ENCODE measurements at places on chromosomes 5 and 9.

DNA sequence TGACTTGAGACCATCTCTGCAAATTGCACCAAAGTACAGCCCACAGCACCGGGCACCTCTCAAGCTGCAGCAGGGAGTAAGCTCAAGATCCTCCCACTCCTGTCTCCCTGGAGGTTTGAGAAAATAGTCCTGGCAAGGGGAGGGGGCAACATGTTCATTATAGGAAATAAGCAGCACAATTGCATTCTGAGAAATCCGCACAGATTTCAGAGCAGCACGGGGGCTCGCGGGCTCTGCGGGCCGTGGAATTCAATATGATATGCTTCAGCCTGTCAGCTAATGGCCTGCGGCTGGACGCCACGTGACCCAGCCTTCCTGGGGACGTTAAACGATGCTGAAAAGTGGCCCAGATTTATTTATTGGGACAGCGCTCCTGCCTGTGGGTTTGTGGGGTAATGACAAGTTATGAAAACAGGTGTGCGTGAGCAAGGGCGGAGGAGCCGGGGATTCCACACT lies 156.4 kb downstream of the DAB2IP start:
- DNase-seq, result no peak

DNA sequence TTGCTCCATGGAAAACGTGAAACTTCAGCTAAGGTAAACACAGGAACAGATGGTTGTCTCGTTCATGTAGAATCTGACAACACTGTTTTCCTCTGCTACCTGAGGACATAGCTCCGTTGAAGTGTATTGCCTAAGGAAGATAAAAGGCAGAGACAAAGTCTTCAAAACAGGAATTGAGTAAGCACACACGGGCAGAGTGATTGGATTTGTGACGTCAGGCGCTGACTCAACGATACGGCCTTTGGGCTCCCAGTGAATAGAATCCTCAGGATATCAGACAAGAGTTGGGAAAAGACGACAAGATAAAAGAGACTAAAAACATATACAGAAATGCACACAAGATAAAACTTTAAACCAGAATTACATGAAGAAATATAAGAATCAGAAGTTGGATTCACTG lies 787.1 kb upstream of the CTNND2 start:
- no peak for DNase-seq

DNA sequence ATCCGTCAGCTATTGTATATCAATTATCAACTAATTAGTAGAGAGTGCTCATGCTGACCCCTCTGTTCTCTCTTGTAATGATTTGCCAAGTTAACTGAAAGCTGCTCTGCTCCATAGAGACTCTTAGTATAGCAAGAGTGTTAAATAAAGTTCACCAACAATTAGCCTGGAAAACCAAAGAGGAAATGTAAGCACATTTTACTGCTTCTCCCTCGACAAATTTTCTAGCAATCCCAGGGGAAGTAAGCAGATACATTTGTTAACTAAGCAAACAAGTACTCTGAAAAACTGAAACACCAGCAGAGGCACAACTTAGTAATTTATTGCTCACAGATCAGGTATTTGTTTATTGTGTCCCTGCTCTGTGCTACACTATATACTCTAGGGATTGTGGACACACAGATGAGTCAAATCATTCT lies 162.2 kb downstream of the GLIS3 start:
- DNase-seq, result peak; percentile 86

GRCh38 chr9:137233143-137233980 lies 2.7 kb downstream of the SLC34A3 start:
- DNase-seq, result no peak

DNA sequence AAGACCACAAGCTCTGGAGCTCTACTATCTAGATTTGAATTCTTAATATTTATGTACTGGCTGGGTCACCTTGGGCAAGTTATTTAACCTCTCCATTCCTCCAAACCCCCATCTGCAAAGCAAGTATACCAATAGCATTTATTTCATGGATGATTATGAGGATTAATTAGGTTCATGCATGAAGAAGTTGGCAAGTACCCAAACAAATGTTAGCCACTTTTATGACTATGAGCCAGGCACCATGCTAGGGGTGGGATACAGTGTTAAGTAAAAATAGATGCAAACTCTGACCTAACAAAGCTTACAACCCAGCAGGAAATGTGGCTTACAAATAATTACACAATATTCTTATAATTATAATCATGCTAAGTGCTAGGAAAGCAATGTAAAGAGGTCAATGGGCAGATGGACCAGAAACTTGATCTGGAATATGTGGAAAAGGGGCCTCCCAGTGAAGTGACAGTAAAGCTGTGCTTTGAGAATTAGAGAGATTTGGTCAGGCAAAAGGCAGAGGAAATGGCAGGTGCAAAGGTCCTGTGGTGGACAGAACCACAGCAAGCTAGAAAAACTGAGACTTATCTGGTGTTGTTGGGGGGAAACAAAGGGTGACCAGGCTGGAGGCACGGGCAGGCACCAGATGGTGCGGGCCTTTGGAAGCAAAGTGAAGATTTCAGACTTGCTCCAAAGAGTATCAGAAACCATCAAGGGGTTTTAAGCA lies 525.2 kb upstream of the TRPC7 start:
- DNase-seq, result no peak

DNA sequence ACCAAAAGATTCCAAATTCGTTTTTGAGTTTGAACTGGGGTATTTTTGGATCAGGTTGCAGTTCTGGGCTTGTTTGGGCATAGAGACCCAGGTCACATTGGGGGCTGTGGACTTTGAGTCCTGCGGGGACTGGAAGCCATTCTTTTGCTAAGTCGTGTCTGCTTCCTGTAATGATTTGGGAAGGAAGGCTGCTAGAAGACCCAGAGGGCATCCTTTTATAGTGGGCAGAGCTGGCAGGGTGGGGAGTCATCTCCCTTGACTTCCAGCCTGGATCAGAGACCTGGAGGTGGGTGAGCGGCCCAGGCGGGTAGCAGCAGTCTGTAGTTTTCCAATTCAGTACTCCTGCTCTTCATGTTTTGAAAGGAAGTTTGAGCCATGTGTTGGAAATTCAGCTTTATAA lies 11.3 kb downstream of the ZNF618 start:
- DNase-seq, result no peak

DNA sequence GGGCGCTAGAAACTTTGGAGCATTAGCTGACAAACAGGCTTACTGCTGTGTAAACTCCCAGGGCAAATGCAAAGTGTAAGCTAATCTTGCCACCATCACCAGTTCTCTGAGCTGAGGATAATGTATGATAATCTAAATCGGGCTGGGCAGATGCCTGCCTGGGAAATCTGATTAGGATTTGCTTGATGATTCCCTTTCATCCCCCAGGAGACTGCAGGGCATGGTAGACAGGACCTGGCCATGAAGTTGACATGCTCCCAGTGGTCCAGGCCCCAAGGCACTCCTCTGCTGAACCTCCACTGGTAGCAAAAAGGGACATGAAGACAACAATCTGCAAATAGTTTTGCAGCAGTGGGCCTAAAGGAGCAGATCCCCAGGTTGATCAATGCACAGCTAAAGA lies 317.5 kb downstream of the SPOCK1 start:
- no peak for DNase-seq

DNA sequence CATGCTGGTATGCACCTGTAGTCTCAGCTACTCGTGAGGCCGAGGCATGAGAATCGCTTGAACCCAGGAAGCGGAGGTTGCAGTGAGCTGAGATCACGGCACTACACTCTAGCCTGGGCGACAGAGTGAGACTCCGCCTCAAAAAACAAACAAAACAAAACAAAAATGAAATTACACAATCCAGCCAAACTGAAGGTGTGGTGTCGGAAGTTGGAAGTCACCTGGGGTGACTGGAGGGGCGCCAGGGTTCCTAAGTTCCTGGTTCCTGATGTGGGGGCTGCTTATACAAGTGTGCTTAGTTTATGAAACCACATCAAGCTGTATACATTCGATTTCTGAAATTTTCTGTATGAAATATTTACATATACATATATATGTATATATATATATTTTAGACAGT lies 3.7 kb upstream of the DOLPP1 start:
- DNase-seq, result no peak

- DNase-seq, result no peak
These were observed 34.2 kb downstream of the CDC14B start for GRCh38 chr9:96585426-96585825.

DNA sequence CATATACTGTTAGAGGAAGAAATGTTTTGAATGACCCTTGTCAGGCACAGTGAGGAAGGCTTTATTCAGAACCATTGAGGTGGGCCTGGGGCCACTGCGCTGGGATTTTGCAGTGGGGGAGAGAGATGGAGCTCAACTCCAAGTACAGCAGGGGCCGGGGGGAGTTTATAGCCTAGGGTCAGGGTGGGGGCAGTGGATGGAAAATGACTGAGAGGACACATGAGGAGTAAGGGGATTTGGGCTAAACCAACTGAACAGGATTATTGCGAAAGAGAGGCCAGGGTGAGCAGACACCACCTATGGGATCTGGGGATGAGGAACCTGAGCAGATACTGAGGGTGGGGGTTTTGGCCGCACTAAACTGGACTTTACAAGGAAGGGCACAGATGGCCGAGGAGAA lies 6.3 kb downstream of the CEP72 start:
- DNase-seq, result no peak

DNA sequence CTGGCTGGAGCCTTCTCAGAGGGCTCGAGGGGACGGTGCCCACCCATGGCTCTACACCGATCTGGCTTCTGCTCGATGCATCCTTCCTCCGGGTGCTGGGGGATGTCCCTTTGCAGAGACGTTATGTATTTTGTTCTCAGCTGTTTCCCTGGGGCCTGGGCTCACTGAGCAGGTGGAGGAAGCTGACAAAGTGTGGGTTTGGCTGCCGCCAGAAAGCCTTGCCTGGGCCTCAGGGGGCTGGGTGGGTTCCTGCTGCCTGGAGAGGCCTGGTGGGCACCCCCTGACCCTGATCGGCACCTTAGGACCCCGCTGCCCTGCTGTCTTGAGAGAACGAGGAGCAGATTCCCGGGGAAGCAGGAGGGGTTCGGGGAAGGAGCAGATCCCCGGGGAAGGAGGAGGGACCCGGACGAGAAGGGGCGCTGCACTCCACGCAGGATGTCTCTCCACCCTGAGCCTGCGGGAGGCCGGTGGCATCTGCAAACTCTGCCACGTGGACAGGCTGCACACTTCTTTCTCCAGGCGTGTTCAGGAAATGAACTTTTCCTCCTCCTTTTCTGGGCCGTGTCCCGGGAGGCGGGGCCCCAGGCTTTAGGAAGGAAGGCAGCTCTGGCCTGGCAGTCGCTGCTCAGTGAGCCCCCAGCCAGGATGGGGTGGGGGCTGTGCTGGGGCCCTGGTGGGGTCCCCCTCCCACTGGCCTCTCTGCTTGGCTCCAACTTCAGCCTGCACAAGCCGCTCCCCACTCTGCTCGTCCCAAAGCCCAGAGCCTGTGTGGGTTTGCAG lies 148.9 kb downstream of the RXRA start:
- DNase-seq, result peak; percentile 82

DNA sequence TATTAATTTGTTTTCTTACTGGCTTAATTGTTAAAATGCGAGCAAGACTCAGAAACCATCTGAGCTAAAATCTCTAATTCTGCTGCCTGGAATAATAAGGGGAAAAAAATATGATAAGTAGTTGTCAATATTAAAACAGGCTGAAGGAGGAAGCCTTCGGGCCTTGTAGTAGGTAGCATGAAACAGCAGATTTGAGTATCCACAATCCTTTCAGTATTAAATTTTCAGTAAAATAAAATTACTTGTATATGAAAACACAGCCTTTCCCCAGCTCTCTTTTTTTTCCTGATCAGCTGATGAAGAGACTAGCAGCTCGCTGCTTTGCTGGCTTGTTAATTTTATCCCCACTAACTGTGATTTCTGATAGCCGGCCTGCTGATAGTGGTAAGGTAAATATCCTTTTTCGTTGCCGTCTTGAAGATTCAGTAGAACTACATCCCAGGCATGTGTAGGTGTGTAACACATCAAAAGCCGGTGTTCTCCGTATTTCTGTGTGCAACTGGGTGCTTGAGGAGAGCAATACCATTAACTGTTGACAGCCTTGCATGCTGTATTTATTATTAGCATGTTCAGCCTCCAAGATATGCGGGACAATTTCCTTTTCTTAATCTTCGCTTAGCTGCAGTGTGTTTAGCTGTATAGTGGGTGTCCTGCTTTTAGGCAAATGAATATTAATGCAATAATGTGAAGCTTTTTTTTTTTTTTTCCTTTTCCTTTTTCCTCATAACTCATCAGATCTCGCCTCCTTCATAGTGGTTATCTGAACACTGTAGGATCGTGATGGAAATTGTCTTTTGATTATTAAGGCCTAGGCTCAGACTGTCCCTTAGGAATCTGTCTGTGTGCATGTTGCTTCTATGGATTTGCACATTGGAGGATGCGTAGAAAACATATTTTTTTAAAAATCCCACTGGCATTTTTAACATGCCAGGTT lies 144.6 kb downstream of the SMARCA2 start:
- DNase-seq, result peak; percentile 39
